ENCODE measurements at places on chromosomes 16 and 17. TPM values are rescaled to one million over a fixed set of nuclear protein-coding genes. Genes with fewer than 3 reads are reported as not detected.

GRCh38 chr16:63530974-63531373, 1494.7 kb upstream of the CDH8 start:
- no peak for DNase-seq

FOXL1 gene
- total RNA-seq = 1.1 TPM

- DNase-seq = peak; percentile 82
Measured at GRCh38 chr16:89711601-89712273, 9.0 kb downstream of the VPS9D1 start.

GRCh38 chr17:3748576-3748975, 24.9 kb downstream of the HASPIN start:
- no peak for DNase-seq
